NCI-H2029 treated with DMSO at 0.1 percent for 48 hours (cell line): ENCODE measurements at places on chromosomes 13 and 19.

DNA sequence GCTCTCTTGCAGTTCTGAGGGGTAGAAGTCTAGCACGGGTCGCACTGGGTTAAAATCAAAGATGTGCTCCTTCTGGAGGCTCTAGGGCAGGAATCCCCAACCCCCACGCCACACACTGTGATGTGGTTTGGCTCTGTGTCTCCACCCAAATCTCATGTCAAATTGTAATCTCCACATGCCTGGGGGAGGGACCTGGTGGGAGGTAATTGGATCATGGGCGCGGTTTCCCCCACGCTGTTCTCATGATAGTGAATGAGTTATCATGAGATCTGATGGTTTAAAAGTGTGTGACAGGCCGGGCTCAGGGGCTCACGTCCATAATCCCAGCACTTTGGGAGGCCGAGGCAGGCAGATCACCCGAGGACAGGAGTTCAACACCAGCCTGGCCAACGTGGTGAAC, 26.6 kb upstream of the CALM3 start:
- no peak for DNase-seq

- peak; percentile 95 for DNase-seq
Measured at GRCh38 chr19:28292822-28293500, 920.0 kb downstream of the UQCRFS1 start.

GRCh38 chr19:50978772-50979390, 4.8 kb downstream of the KLK7 start:
- no peak for DNase-seq

DNA sequence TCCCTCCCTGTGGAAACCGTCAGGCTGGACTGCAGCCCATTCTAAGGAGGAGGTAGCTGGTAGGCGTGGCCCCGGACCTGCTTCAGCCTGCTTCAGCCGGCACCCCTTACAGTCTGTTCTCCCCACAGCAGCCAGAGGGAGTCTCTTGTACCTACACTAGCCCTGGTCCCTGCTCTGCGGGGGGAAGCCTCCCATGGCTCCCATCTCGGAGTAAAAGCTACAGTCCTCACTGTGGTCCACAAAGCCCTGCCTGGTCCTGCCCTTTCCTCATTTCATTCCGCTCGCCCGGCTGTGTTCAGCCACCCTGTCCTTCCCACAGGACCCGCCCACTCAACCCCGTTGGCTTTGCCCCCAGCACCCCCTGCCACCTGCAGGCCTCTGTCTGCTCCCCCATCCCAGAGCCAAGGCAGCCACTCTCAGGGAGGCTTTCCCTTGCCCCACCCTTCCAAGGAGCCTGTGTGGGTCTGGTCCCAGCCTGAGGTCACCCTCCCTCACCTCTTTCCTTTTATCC, 1.3 kb downstream of the PGLYRP1 start:
- DNase-seq, result peak; percentile 42

GRCh38 chr13:65763811-65764210, 1466.3 kb downstream of the PCDH9 start:
- DNase-seq, result no peak

DNA sequence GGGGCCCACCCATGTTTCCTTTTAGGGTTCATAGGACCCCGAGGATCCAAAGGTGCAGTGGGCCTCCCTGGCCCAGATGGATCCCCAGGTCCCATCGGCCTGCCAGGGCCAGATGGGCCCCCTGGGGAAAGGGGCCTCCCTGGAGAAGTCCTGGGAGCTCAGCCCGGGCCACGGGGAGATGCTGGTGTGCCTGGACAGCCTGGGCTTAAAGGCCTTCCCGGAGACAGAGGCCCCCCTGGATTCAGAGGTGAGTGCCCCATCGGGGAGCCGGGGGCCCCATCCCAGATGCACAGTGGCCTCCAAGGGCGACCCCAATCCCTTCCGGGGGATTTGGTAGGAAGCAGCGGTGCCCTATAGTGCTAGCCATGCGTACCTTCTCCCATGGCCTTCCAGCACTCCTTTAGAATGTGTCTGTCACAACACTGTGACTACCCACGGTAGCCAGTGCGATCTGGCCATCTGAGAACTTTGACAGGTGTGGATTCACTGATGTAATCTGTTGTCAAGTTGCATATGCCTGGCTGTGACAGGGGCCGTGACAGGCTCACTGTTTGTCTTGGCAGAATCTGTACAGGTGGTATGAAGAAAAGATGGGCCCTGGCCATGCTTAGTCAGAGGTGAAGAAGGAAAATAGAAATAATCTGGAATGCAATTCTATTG, 88.5 kb downstream of the RAB20 start:
- DNase-seq, result peak; percentile 52

GRCh38 chr13:98787173-98787572, 34.7 kb upstream of the SLC15A1 start:
- DNase-seq, result no peak

- no peak for DNase-seq
Measured at GRCh38 chr19:49064029-49064629, 489 bp downstream of the NTF4 start.

- no peak for DNase-seq
Measured at GRCh38 chr13:73952648-73953047, 181.6 kb downstream of the KLF12 start.

DNA sequence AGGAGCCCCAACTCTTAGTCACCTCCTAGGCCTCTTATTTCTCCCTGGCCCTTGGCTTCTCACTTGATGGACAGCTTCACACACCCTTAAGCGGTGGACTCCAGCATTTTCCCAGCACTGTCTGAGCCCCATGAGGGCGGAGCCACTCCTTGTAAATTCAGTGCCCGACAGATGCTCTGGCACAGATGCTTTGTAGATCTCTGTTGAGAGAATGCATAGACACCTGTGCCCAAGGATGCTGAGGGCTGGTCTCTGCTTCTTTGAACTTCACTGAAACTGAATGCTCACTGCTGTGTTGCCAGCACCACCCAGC, 3.3 kb downstream of the SYCN start:
- no peak for DNase-seq

DNA sequence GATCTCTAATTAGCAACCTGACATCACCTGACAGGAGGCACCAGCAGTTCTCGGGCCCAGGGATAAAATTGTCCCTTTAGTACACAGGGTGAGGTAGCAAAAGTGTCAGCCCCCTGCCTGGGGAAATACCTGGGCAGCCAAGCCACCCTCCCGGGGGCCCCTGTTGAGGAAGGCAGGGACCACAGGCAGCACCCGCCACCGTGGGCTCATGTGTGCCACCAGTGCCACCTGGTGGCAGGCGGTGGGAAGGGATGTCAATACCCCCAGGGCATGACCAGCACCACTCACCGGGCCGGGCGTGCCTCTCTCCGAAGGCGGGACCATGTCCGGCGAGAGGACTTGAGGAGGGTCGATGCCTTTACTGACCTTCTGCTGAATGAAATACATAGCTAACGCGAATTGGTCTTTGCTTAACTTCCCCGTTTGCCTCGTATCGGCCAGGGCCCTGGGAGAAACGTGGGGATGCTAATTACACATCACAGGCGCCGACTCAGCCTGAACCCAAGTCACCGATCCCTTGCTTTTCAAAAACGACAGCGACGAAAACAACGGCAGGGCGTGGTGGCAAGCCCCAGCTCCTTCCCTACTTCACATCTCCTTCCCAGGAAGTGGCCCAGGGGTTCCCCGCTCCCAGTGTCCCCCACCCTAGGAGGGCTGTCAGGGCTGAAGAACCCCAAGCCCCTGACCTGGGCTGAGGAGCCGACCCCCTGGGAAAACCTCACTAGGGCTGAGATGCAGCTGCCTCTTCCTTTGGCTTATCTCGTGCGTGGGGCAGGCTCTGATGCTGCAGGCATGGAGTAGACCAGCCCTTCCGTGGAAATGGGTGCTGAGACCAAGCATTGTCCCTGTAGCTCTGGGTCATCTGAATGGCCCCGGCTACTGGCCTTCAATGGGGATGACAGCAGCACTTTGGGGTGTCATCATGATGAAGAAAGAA, 53.8 kb downstream of the EPS15L1 start:
- DNase-seq, result no peak

DNA sequence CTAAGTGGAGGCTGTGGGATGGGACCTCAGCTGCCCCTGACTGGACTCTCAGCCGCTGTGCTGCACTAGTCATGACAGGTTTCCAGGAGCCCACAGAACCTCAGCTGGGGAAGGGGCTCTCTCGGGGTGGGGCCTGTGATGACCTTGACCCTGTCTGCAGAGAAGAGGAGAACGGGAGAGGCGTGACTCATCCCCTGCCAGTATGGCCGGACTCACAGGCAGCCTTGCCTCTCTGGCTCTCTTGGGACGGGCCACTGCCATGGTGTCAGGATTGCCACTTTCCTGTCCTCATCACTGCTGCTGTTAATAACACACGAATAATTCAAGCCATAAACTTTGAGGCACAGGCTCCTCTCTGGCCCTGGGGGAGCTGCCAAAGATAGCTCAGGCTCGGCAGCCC, 295.3 kb downstream of the UQCRFS1 start:
- no peak for DNase-seq

DNA sequence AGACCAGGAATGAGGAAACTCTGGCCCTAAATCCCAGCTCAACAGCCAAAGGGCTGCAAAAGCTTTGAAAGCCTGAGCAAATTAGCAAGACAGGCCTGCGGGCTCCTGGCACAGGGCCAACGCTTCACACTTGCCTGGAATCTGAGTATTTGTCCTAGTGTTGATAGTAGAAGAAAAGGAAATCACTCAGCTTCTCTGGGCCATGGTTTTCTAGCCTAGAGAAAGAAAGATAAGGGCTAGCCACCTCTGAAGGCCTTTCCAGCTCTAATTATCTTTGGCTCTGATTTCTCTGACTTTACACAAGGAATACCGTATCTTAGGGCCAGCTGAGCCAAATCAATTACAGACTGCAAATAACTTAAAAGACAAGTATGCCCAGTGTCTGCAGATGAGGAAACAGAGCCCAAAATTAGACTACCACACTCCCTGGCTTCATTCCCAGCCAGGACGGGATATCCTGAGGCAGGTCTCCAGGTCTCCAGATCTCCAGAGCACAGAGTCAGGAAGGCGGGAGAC, 69.6 kb downstream of the STK24 start:
- DNase-seq, result peak; percentile 54

GRCh38 chr13:67119481-67119894, 110.6 kb downstream of the PCDH9 start:
- no peak for DNase-seq

DNA sequence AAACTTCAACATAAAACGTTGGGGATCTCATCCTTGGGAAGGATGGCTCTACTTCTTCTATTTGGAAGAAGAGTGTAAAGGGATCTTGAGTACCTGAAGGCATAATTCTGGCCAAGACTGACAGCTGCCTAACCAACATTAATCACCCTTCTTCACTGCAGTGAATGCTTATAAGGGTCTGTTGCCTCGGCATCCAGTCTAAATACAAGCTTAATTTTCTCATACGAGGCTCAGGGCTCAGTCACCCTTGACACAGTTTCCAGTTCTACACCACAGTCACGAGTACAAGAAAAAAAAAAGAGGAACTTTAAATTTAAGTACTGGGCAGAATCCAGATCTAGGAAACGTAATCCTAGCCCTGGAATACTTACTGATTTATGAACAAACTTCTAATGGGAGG, 9.0 kb downstream of the FPR3 start:
- DNase-seq, result no peak

GRCh38 chr19:8081569-8082550, 29.3 kb downstream of the CCL25 start:
- no peak for DNase-seq

DNA sequence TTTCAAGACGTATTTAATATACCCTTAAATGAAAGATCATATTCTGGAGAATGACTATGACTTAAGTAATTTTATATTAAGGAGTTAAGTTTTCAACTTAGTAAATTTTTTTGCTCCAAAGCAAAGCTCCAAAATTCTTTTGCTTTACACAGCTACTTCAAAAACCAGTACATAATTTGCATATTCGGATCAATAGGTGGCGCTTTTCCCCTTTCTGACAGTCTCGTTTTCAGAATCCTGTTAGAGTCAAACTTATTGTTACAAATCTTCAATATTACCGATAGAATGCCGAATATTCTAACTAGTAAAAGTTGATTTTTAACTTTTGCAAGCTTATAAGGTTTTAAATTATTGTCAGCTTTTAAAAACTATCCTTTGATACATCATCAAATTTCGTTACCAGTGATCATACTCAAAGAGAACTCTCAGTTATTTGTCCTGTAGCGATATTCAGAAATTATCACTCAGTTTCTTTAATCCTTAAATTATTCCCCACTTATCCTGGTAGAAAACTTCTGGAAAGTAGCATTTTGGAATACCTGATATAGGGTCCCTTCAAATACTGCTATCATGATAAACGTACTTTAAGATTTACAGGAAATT, 852.7 kb upstream of the KLHL1 start:
- peak; percentile 0 for DNase-seq

GRCh38 chr13:85603735-85604134, 195.5 kb downstream of the SLITRK6 start:
- DNase-seq, result no peak

GRCh38 chr13:82717249-82717648, 1165.0 kb downstream of the SLITRK1 start:
- DNase-seq, result no peak

DNA sequence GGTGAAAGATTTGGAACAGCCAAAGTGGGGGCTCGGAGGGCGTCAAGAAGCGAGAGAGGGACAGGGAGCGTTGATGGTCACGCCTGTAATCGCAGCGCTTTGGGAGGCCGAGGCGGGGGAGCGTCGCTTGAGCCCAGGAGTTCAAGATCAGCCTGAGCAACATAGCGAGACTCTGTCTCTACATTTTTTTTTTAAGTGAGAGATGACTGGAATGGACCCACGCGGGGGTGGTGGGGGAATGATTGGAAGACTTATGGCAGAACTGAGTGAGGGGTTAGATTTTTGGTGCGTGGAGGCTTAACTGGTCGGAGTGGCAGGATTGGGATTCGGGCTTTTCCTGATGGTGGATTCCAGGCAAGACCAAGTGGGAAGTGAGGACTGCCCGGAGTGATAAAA, 725 bp downstream of the PSMD8 start:
- no peak for DNase-seq

- DNase-seq, result no peak
Measured at GRCh38 chr13:49569993-49570689, 15.2 kb downstream of the RCBTB1 start.

- no peak for DNase-seq
Measured at GRCh38 chr13:76886292-76887075, at the start of gene KCTD12. Gene KCTD12 (minus strand): TSS chr13:76886405. CDS start chr13:76886148, 257 bp downstream.

DNA sequence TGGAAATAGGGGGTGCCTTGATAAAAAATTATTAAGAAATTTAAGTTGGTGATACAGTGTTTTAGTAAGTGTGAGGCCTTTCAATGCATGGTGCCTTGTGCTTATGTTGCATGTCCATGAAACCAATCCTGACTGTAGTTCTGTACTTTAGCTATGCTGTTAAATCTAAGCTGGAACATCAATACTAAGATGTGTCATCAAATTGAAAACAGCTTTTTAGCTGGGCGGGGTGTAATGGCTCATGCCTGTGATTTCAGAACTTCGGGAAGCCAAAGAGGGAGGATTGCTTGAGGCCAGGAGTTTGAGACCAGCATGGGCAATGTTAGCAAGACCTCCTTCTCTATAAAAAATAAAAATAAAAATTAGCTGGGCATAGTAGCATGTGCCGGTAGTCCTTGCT, 930.3 kb upstream of the PCDH9 start:
- no peak for DNase-seq
